ENCODE measurements at places on chromosomes 1 and 21.

GRCh38 chr1:14852291-14852690 lies 253.8 kb downstream of the KAZN start:
- DNase-seq, result no peak

DNA sequence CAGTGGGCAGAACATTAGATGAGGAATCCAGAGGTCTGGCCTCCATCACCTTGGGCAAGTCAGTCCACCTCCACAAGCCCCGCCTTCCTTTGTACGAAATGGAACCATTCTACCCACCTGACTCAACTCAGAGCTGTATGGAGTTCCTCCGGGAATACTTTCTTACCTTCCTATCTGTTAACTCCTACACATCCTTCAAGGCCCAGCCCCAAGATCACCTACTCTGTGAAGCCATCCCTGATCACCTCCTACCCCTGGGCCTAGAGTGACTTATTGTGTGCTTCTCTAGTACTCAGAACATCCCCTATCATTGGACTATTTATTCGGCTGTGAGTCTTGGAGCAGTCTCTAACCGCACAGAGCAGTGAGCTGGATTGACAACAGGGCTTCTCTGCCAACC lies 66.7 kb downstream of the GLIS1 start:
- no peak for DNase-seq

- peak; percentile 14 for DNase-seq
These were observed 186.5 kb downstream of the DSCAM start for GRCh38 chr21:40660461-40660860.

DNA sequence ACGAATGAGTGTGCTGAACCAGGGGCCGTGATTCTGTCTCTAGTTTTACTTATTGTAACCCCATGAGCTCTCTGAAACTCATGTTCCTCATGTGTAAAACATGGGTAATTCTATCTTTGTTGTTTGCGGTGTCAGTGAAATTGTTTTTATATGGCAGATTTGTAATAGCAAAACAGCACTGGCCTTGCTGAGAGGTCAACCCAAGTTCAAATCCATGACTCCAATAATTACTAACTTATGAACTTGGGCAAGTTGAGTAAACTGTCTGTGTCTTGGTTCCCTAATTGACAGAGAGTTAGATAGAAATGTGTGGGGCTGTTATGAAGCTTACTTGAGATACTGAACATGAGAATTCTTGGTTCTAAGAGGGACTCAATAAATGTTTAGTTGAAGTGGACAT lies 17.8 kb downstream of the C1orf116 start:
- DNase-seq, result no peak

- no peak for DNase-seq
These were observed 418.0 kb upstream of the PKN2 start for GRCh38 chr1:88266051-88266450.

DNA sequence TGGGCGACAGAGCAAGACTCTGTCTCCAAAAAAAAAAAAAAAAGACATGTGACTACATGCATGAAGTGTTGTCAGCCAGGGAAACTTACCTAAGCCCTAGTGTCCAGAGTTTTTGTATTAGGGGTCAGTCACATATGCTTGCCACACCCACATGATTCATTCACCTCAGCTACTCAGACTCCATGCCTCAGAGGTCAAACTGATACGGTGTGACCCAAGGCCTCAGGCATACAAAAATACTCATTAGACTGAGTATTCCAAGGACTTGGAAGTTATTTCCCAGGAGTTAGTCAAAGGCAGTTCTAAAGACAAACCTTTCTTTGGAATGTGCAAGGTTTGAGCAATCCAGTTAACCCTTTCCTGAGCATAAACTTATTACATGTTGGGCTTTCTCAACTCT lies 6.3 kb upstream of the TRIM33 start:
- DNase-seq, result no peak

- DNase-seq, result no peak
These were observed 279.9 kb upstream of the ADAMTS5 start for GRCh38 chr21:27246741-27247140.

GRCh38 chr1:206672844-206673758 lies 11.6 kb upstream of the MAPKAPK2 start:
- DNase-seq, result no peak

DNA sequence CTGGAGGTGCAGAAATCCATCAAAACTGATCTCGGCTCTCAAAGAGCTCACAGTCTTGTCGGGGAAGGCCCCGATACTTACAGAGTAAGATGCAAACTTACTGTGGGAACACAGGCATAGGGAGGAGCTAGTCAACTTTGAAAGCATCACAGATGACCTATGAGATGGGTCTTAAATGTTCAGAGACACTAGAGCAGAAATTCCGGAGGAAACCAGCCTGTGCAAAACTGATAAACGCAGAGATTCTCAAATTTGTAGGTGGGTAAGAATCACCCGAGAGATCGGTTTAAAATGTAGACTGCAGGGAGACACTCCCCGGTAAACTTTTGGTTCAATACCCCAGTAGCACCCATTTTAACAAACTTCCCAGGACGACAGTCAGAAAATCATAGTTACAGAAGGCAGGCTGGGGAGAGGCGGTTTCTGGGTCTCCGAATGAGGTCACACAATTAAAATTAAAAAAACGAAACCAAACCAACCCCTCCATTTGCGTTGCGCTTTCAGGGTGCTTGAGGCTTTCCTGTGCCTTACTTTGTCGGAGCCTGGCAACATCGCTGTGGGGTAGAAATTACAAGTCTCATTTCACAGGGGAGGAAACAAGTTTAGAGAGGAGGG lies 755 bp upstream of the THRAP3 start:
- no peak for DNase-seq

- DNase-seq, result no peak
These were observed 841.8 kb downstream of the USP25 start for GRCh38 chr21:16571594-16571993.

- DNase-seq, result no peak
These were observed 453 bp downstream of the PABPC4 start for GRCh38 chr1:39576016-39576657.

GRCh38 chr1:237763751-237764150 lies 127.0 kb downstream of the ZP4 start:
- DNase-seq, result no peak

DNA sequence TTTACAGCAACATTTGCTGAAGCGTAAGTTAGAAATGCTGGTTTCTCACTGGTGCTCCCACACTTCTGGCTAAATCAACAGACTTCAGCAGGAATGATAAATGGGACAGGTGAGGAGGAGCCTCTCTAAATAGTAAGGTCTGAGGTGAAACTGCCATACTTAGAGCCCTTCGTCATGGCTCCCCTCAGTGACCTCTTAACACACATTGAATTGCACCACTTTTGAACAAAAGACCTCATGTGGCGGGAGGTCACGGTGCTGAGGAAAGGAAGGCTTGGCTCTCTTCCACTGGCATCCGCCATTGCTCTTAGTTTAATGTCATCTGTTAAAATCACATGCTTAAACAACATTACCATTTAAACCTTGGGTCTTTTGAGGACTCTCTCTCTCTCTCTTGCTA lies 3.4 kb downstream of the MAP3K7CL start:
- DNase-seq, result no peak

DNA sequence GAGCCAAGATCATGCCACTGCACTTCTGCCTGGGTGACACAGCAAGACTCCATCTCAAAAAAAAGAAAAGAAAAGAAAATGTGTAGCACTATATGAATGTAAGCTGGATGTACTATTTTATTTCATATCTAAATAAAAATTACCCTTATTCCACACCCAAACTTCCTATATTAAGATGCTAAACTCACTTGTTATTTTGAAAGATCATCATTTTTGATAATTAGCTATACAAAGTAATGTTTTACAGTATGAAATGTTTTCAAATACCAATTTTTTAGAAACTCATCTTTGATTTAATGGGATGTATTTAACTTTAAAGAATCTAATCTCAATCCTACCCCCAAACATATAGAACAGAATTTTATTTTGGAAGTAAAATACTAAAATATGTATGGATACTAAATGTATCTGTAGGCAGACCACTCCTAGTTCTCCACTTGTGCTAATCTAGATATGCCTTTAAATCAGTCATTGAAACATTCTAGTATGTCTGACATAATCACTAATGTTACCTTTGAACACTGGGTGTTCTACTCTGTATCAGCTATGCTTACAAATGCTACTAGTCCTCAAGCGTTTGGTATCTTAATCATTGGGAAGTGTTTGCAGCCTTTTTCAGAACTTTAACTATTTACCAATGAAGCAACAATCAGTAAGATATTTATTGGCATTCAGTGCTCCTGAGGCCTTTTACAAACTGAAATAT lies 12.9 kb downstream of the MIER1 start:
- DNase-seq, result no peak

GRCh38 chr21:31921079-31921478 lies 48.3 kb downstream of the HUNK start:
- DNase-seq, result no peak

DNA sequence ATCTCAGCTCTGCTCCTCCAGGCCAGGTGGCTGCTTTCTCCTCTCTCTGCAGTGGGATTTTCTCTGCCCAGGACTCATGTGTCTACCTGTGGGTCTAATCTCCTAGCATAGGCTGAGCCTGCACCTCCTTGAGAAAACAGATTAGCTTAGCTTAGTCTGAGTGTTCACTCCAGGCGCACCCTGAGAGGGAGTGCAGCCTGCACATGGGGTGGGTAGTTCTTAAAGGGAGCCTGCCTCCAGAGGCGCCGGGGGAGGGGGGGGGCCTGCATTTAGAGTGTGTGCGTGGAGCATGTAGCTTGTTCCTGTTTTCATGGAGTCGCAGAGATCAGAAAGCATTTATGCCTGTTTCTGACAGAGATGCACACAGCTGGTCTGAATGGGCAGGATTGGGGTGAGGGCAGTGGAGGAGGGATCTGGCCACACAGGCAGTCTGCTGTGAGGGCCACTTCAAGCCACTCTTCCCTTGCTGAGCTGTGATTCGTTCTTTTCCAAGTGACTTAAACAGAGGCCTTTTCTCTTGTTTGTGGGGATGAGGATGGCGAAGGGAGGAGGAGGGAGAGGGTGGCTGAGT lies 45.2 kb downstream of the GALNT2 start:
- no peak for DNase-seq

GRCh38 chr1:177106614-177107365 lies 57.7 kb downstream of the ASTN1 start:
- no peak for DNase-seq

GRCh38 chr1:36656838-36657237 lies 174.1 kb upstream of the CSF3R start:
- DNase-seq, result no peak

DNA sequence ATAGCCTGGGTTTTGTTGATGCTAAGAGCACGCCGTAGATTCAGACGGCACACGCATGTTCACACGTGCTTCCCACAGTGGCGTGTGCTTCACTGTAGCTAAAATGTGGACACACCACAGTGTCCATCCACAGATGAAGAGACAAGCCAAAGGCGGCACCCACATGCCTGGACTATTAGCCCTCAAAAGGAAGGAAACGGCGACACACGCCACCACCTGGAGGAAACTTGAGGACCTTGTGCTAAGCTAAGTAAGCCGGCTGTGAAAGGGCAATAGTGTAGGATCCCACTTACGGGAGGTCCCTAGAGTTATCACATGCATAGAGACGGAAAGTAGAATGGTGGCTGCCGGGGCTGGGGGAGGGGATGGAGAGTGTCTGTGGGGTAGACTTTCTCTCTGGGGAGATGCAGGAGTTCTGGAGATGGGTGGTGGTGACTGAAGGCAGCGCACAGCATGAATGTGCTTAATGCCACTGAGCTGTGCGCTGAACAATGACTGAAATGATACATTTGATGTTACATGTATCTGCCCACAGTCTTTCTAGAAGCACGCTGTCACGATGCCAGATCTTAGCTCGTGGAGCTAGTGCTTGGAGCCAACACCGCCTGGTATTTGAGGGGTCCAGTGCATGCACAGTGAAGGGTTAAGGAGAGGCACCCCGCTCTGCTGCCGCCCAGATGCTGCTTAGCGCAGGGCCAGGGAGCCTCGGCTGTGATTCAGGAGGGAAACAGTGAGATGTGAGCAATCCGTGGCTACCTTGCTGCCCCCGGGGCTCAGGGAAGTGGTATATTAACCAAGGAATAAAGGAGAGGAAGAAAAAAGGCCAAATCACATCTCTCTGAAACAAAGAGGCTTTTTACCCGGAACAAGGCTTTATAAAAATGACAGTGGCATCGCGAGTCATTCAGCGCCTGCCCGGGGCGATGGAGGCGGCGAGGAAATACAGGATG lies 103.7 kb downstream of the PRDM16 start:
- no peak for DNase-seq

DNA sequence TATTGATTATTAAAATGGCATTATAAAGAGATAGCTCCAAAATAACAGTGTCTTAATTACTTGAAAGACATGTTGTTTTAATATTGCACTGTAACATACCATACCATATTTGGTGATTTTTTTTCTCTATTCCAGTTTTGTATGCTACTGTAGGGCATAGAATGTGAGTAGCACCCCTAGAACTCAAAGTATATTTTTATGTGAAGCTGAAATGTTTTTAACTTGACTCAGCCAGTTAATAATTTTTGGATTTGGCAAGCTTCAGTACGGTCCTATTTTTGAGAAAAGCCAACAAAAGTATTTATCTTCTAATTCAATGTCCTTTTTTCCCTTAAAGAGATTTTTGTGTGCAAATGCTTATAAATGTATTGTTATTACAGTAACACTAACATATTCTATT lies 593.8 kb downstream of the USP25 start:
- DNase-seq, result peak; percentile 12
